Natural killer cell (primary cell): ENCODE measurements at places on chromosomes 12 and 14.

DNA sequence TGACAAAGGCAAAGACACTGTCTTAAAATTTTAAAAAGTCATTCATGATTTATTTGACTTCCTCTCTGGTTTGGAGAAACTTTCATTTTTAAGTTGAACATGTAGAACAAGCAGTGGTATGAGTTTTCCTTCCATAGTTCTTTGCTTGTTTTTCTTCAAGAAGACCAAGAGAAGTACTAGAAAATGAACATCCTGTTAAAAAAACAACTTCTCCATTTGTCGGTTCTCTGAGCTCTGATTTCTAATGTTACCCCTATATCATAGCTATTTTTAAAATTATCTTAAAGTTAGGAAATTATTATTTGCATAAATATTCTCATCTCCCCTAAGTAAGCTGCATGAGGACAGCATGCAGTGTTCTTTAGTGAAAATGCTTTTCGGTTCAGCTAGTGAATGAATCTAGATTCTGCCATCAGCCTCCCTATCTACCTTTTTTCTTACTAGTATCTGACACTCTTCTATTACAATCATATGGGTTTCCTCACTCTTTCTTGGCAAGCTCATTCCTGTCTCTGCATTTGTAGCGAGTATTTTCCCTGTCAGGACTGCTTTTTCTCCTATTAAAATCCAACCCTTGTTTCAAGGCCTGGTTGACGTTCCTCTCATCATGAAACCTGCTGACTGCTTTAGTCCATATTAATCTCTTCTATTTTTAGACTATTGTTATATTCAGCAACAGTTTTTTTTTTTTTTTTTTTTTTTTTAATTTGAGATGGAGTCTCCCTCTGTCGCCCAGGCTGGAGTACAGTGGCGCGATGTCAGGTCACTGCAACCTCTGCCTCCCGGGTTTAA, 15.8 kb downstream of the DIP2B start:
- DNase-seq = no peak
- no peaks in the 10 kb centered on the region for H3K27me3 ChIP-seq
- H3K36me3 ChIP-seq = peaks cover 3% of the 10 kb centered on the region
- peak overlapping the region; percentile 73 for H3K27ac ChIP-seq
- H3K4me3 ChIP-seq = no peak overlapping the region

- no peak for DNase-seq
- peaks cover 22% of the 10 kb centered on the region for H3K36me3 ChIP-seq
- no peaks in the 10 kb centered on the region for H3K27me3 ChIP-seq
- no peaks in the 10 kb centered on the region for H3K4me1 ChIP-seq
- no peak overlapping the region for H3K27ac ChIP-seq
These were observed 270.3 kb downstream of the CCDC91 start for GRCh38 chr12:28460420-28461130.

DNA sequence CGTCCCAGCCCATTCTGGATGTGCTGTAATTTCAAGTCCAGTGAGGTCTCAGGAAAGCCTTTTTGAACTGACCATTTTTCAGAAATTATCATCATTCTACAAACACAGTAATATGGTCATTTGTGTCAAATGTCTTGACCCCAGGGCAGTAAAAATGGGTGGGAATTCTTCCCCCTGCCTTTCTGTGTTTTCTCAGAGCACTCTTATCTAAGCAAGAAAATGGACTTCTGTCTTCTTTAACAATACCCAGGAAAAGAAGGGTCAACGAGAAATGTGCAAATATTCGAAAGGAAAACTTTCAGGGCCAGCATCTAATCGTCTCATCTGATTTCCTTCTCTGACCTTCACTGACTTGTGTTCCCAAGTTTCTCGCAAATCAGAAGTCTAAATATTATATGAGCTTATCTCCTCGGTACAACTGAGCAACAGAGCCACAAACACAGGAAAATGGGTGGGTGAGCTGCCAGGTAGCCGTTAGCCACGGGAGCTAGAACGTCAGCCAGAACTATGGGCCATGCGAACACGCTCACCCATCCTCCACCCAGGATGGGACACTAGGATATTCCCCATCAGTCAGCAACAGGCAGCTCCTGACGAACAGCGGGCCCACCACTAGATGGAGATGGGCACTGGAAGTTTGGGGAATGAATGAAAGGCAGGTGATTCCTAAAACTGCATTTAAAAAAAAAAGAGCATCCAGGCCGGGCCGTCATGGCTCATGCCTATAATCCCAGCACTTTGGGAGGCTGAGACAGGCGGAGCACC, 57.1 kb downstream of the VWF start:
- no peaks in the 10 kb centered on the region for H3K36me3 ChIP-seq
- H3K27me3 ChIP-seq = no peaks in the 10 kb centered on the region
- no peak overlapping the region for H3K27ac ChIP-seq
- no peak for DNase-seq

DNA sequence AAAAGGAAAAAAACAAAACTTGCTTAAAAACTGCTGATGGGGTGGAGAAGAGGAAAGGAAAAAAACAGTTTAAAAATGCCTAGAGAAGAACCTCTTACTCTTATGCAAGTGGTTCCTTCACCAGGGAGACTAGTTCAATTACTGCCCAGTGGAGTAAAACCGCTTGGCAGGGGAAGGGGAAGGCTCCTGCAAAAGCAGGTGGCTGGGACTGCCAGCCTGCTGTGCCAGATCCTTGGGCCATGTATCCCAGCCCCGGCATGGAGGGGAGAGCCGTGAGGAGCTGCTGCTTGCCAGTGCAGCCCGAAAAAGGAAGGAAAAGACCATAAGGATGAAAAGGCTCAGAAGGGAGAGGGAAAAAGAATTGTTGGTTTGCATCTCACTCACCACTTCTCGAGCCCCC, 123.0 kb downstream of the FSCB start:
- H3K36me3 ChIP-seq = no peaks in the 10 kb centered on the region
- H3K27me3 ChIP-seq = no peaks in the 10 kb centered on the region
- no peak for DNase-seq
- H3K4me3 ChIP-seq = no peak overlapping the region
- no peak overlapping the region for H3K27ac ChIP-seq

- no peak overlapping the region for H3K27ac ChIP-seq
- no peak overlapping the region for H3K4me3 ChIP-seq
- no peaks in the 10 kb centered on the region for H3K27me3 ChIP-seq
These were observed 7.1 kb upstream of the TDG start for GRCh38 chr12:103958621-103959020.

- no peaks in the 10 kb centered on the region for H3K36me3 ChIP-seq
- no peaks in the 10 kb centered on the region for H3K27me3 ChIP-seq
- no peak overlapping the region for H3K4me3 ChIP-seq
- DNase-seq = no peak
- no peaks in the 10 kb centered on the region for H3K4me1 ChIP-seq
These were observed 10.8 kb upstream of the GTF2A1 start for GRCh38 chr14:81231540-81231939.

GRCh38 chr12:115320451-115320850, 636.5 kb upstream of the TBX3 start:
- H3K27me3 ChIP-seq = no peaks in the 10 kb centered on the region
- no peak for DNase-seq
- no peak overlapping the region for H3K27ac ChIP-seq
- no peaks in the 10 kb centered on the region for H3K4me1 ChIP-seq
- no peak overlapping the region for H3K4me3 ChIP-seq

- H3K4me1 ChIP-seq = peaks cover 17% of the 10 kb centered on the region
- no peaks in the 10 kb centered on the region for H3K36me3 ChIP-seq
- DNase-seq = no peak
- peaks cover 3% of the 10 kb centered on the region for H3K27me3 ChIP-seq
- H3K4me3 ChIP-seq = no peak overlapping the region
- H3K27ac ChIP-seq = no peak overlapping the region
These were observed 2.2 kb downstream of the SCARB1 start for GRCh38 chr12:124861492-124861891.

GRCh38 chr12:4082809-4083403, 190.7 kb upstream of the CCND2 start:
- H3K27ac ChIP-seq = no peak overlapping the region
- no peaks in the 10 kb centered on the region for H3K27me3 ChIP-seq
- H3K4me3 ChIP-seq = no peak overlapping the region
- no peaks in the 10 kb centered on the region for H3K4me1 ChIP-seq

DNA sequence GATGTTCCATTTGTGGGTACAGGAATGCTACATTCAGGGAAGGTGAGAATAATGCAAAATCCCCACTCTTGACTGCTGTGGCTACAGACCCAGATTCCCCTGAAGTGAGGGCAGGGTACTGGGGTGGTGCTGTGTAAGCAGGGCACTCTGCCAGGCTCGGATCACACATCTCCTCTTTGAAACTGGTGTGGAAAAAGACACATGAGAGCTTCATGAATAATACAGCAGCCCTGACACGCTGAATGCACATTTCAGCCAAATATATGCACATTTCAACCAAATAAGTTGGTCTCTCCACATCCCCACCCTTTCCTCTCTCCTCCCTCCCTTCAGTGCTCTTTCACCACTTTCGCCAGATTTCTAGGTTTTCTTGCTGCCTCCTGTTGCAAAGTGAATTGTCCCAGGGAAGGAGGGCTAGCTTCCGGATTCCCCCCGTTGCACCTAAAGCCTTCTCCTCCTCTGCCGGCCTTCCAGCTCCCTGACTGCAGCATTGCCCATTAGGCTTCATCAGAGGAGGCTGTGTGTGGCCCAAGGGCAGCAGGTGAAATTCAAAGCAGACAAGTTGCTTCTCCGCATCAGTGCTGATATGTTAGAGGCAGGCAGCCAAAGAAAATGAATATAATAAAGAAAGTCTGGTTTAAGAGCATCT, 118.2 kb upstream of the TMCC3 start:
- no peaks in the 10 kb centered on the region for H3K27me3 ChIP-seq
- peaks cover 4% of the 10 kb centered on the region for H3K4me1 ChIP-seq
- no peak for DNase-seq
- no peak overlapping the region for H3K4me3 ChIP-seq

- no peaks in the 10 kb centered on the region for H3K27me3 ChIP-seq
- peak overlapping the region; percentile 36 for H3K4me3 ChIP-seq
- H3K36me3 ChIP-seq = no peaks in the 10 kb centered on the region
- no peak for DNase-seq
- no peak overlapping the region for H3K27ac ChIP-seq
These were observed 1.8 kb downstream of the CDK2AP1 start for GRCh38 chr12:123269896-123270213.

- H3K27me3 ChIP-seq = no peaks in the 10 kb centered on the region
- no peak overlapping the region for H3K27ac ChIP-seq
- no peak for DNase-seq
- no peaks in the 10 kb centered on the region for H3K4me1 ChIP-seq
- H3K4me3 ChIP-seq = no peak overlapping the region
These were observed 13.5 kb upstream of the MYH6 start for GRCh38 chr14:23421594-23421993.

- no peak for DNase-seq
- no peaks in the 10 kb centered on the region for H3K4me1 ChIP-seq
- H3K36me3 ChIP-seq = no peaks in the 10 kb centered on the region
- H3K4me3 ChIP-seq = no peak overlapping the region
These were observed 20.1 kb upstream of the PPFIA2 start for GRCh38 chr12:81779216-81779615.

GRCh38 chr12:60863421-60863820, 1267.6 kb downstream of the SLC16A7 start:
- DNase-seq = no peak
- no peaks in the 10 kb centered on the region for H3K4me1 ChIP-seq
- no peaks in the 10 kb centered on the region for H3K36me3 ChIP-seq
- H3K27ac ChIP-seq = no peak overlapping the region
- no peak overlapping the region for H3K4me3 ChIP-seq
- no peaks in the 10 kb centered on the region for H3K27me3 ChIP-seq

DNA sequence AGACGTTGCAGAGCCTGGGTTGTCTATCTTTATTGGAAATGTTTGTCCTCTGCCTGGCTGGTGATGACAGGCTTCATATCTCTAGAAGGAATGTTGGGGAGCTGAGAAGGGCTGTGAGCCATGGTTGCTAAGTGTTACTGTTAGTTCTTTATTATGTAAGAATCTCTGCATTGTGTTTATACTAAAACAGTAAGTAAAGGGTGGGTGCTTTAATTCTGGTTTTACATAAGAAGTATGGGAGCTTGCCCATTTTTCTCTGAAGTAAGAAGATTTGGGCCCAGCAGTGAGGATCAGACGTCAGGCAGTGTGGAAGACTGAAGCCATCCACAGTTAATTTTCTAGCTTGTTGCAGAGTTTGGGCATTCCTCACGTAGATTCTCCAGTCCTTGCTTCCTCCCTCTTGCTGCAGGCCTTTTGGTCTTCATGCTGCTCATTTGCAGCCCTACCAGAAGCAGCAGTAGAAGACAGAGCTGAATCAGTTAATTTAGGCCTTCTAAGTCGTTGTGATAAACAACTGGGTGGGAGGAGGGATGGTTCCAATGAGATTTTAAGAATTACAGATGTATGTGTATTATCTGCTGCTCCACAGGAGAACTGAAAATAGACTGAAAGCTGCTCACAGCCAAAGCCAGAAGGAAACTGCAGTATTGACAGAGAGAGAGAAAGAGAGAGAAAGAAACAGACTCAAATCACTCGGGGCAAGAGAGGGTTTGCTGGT, 21.4 kb downstream of the WNT5B start:
- H3K4me1 ChIP-seq = peaks cover 4% of the 10 kb centered on the region
- no peaks in the 10 kb centered on the region for H3K36me3 ChIP-seq
- DNase-seq = no peak

DNA sequence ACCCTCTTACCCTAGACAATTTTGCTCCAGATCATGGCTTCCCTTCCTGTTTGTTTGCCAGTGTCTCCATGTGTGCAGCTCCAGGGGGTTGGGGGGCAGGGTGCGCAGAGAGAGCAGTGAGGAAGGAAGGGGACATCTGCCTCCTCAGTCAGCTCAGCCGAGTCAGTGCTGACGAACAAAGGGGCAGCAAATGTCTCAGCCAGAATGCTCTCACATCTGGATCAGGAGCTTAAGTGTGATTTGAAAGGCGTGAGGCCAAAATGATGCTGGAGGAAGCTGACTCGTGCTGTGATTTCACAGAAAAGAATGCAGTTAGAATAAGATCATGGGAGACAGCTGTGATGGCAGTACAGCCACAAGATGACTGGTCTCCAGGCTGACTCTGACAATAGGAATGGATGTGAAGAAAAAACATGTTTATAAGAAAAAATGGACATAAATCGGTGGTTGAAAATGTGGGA, 27.1 kb upstream of the CDK17 start:
- no peak overlapping the region for H3K4me3 ChIP-seq
- no peaks in the 10 kb centered on the region for H3K4me1 ChIP-seq

DNA sequence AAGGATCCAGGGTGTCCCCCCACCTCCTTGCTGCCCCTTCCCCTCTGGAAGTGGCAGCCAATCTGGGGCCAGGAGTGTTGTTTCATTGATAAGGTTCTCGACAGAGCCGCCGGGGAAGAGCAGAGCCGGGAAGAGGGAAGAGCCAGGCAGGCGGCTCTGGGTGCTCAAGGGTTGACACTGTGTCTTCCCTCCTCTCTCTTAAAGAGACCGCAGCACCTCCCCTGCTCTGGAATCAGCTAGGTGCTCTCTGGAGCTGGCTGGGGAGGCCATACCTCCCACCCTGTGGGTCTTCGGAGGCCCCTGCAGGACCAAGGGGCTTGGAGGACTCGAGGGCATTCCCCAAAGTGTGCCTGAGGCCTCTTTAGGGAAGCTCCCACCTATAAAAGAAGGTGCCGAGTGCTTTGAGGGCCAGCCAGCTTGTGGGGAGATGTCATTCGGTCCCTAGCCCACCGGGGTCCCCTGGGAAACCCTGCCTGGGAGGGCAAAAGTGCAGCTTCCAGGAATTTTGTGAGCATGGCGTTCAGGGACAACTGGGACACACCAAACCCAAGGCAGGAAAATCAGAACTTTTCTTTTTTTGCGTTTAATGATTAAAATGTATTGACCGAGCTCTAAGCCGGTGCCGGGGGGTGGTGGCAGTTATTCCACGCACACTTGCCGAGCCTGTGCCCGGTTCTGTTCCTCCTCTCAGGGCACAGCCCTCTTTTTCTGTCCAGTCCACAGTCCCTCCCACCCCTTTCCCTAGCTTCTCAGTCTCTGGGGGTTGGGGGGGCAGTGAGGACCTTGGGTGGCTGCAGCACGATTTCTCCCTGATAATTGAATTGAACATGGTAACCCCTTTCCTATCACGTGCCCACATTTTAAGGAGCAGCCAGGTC, 3.0 kb downstream of the SETD1B start:
- H3K36me3 ChIP-seq = peaks cover 53% of the 10 kb centered on the region
- H3K27me3 ChIP-seq = no peaks in the 10 kb centered on the region
- peak overlapping the region; percentile 63 for H3K27ac ChIP-seq
- peak overlapping the region; percentile 31 for H3K4me3 ChIP-seq
- peaks cover 52% of the 10 kb centered on the region for H3K4me1 ChIP-seq
